ENCODE measurements at places on chromosomes 16 and 17.

- no peak for DNase-seq
These were observed 220.8 kb downstream of the RPTOR start for GRCh38 chr17:80765241-80765961.

DNA sequence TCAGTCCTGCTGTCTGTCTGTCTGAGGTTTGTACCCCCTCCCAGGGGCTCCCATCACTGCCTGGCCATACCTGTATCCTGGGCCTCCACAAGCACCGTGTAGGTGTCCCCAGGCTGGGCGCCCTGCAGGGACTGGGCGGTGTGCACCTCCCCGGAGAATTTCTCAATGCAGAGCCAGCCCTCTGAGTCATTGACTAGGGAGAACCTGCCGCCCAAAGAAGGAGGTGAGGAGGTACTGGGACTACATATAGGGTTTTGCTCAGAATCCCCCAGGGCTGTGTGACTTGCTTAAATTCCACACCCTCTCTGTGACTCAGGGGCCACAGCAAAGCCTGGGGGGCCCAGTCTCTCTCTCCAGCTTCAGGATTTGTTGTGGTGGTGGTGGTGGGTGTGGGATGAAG is 7.6 kb downstream of the CDH16 start:
- no peak for DNase-seq

DNA sequence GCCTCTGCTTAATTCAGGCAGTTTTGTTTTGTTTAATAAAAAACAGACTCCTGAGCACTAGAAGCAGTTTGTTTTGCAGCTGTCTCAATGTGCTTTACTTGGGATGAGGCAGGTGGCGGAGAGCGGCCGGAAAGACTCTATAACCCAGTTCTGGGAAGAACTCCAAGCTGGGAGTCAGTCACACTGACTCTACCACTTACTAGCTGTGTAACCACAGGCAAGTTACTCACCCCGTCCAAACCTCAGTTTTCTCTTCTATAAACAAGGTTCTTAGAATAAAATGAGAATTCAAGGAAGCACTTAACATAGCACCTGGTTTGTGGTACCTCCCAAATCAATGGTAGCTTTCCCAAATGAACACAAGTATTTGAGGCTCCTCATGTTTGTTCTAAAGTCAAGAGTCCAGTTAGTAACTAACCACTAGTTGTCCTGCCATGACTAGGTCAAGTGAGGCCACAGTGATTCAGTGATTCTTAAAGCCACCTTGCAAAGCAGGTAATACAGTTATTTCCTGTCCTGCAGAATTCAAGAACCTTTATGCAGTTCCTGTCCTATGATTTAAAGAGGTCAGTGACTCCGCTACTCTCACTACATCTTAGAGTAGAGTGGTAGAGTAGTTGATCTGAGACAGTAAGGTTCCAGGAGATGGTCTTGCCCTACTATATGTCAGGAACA is 2.7 kb downstream of the TXNDC17 start:
- DNase-seq: no peak

DNA sequence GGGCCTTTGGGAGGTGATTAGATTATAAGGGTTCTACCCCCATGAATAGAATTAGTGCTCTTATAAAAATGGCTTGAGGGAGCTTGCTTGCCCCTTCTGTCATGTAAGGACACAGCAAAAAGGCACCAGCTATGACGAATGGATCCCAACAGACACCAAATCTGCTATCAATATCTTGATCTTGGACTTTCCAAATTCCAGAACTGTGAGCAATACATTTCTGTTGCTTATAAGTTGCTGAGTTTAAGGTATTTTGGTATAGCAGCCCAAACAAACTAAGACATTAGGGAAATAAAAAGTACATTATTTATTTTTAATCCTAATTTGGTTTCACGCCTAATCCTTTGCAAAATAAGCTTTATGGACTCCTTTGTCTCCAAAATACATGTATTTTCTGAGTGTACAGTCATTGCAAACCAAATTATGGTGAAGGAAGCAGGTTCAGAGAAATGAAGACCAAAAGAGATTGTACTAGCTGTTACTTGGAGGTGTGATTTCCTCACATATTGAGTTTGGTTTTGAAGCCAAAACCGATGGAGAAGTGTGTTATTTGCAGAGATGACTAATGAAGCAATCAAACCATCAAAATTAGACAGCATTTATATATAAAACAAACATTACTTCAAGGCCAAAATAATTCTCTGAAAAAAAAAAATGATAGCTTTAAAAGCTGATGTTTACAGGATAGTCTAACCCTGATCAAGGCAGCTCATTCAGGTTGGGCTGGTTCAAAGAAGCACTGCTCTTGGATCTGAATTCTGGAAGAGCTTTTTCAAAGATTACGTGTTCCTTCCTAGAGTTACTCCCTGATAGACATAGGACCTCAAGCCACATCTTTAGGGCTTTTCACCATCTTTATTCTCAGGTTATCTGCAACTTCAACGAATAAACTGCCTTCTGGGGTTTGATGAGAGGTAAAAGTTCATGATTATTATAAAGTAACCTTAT is 71.6 kb downstream of the MYO1D start:
- no peak for DNase-seq

DNA sequence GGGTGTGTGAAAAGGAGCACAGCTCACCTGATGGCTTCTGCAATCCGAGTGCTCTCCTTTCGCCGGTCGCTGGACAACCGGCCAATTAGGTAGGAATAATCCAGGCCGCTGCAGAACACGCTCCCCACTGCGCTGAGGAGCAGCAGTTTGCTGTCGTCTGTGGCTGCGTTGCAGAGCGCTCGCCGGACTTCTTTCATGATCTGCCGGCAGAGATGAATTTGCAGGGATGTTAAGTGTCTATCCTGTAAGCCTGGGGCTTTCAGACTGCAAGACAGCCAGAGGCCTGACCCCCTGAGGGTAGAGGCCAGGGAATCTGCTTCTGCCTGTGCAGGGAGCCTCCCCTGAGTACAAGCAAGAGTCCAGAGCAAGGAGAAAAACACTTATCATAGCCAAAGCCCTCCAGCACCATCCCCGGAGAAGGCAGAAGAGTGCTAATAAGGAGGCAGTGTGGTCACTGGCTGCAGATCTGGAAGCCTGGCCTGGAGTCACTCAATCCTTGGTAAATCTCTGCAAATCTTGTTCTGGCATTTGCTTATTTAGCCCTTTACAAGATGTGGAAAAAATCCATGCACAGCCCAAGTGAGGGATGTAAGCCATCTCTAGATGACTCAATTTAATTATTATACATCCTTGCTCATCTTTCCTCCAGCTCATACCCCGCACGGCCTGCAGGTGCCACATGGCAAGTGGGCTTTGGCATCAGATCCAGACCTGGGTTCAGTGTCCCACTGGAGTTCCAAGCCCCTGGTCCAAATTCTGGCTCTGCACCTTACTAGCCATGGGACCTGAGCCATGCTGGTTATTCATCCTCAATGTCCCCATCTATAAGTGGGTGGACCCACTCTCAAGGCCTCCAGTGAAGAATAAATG is 80.2 kb downstream of the DYNLRB2 start:
- DNase-seq: peak; percentile 1

DNA sequence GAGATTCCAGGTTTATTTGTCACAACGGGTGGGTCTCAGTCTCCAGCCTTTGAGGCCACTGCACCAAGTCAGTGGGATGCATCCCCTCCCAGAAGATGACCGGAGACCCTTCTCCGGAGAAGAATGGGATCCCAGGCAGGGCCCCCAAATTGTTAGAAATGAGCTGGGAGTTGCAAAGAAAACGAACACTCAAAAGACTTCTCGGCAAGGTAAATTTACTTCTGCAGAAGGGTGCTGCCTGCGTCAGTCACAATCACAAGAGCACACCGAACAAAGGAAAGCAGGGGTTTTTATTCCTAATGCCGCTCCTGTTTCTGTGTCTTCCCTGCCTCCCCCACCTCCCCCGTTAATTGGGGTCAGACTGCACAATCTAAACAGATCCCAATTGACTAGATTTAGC is 61.4 kb downstream of the ATF7IP2 start:
- DNase-seq: no peak

DNA sequence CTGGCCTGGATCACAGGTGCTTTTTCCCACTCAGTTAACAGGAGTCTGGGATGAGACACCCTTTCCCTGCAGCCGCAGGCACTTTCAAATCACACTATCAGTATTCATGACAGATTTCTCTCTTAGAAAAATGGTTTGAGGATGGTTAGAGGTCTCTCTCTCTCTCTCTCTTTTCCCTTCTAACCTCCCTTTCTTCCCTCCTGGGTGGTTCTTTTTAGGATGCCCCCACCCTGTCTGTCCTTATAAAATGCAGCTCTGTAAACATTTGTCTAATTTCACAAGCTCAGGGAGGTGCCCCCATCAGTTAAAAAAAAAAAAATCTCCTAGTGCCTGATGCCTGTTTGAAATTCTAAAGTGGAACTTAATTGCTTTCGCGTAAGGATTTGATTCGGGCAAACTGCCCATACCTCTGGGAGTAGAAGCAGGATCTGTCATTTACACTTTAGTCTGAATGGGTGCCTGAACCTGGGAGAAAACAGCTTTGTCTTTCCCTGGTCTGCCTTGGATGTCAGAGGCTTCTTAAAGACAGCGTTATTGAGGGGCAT is 158.8 kb downstream of the CCDC182 start:
- no peak for DNase-seq

- DNase-seq: no peak
These were observed 4.1 kb upstream of the TNFRSF13B start for GRCh38 chr17:16975744-16976625.

DNA sequence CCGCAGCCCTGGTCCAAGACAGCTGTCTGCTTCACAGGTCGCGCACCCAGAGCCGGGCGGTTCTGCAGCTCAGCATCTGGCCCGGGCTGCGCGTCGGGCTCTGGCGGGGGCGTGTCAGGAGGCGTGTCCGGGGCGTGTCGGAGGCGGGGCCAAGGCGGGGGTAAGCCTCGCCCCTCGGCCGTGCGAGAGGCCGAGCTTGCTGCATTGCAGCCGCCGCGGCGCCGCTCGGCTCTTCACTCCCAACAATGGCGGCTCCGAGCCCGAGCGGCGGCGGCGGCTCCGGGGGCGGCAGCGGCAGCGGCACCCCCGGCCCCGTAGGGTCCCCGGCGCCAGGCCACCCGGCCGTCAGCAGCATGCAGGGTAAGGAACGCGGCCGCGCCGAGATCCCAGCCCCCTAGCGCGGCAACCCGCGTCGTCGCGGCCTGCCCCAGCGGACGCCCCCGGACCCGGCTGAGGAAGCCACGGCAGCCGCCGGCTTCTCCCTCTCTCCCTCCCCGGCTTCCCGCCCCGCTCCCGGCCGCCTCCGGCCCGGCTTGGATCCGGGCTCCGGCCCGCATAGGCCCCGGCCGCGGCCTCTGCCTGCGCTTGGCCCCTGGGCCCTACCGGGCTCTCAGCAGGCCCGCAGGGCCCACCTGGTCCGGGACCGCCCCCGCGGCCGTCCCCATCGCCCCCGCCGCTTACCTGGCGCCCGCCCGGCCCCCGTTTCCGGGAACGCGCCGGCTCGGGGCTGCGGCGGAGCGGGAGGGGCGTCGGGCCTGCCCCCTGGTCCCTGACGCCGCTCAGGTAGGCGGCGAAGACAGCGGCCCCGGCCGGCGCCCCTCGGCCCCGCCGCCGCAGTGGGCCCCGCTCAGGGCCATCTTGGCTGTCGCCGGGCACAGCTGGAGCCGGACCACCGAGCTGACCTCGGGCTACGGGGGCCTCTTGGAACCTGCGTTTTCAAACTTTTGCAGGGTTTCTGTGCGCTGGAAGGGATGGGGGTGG is at the start of gene MAP2K4:
Gene MAP2K4, plus strand, starts transcription at position 236 of the 981 bp plus-strand sequence. Its CDS starts 10 bp downstream, at position 246.
- peak; percentile 97 for DNase-seq

GRCh38 chr16:65201511-65201910 is 79.6 kb upstream of the CDH11 start:
- no peak for DNase-seq

GRCh38 chr16:523097-523741 is 4.3 kb upstream of the CAPN15 start:
- DNase-seq: no peak

- no peak for DNase-seq
These were observed 60.6 kb downstream of the C17orf67 start for GRCh38 chr17:56773124-56773523.

DNA sequence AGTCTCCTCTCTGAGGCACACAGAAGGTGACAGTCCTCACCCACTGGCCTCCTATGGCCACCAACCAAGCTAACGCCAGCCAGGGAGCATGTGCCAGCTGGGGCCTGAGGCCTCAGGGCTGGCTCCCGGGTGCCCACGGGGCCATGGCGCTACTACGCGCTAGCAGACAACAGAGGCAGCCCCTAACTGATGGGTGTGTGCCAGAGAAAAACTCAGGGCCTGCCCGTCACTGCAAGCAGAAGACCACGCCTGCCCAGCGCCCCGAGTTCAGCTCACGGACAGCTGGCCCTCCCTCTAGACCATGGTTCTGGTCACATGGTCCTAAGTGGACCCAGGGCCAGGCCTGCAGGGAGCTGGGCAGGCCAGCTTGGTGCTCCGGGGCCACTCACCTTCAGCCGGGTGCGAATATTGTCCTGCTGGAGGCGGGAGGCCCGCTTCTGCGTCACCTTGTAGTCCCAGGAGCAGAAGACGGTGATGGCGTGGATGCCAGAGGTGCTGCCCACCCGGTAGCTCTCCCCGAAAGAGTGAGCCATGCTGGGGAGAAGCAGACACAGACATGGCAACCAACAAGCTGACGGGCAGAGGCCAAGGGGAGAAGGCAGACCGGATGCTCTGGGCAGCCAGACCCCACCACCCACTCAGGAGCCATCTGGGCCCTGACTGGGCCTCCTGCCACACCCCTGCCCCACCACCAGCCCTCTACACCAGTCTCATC is 6.2 kb downstream of the TMC6 start:
- DNase-seq: no peak

GRCh38 chr17:76537578-76538280 is at the start of gene CYGB:
TSS of gene CYGB (minus strand) at chr17:76537709. CDS start at chr17:76537542, 167 bp downstream.
- DNase-seq: no peak

DNA sequence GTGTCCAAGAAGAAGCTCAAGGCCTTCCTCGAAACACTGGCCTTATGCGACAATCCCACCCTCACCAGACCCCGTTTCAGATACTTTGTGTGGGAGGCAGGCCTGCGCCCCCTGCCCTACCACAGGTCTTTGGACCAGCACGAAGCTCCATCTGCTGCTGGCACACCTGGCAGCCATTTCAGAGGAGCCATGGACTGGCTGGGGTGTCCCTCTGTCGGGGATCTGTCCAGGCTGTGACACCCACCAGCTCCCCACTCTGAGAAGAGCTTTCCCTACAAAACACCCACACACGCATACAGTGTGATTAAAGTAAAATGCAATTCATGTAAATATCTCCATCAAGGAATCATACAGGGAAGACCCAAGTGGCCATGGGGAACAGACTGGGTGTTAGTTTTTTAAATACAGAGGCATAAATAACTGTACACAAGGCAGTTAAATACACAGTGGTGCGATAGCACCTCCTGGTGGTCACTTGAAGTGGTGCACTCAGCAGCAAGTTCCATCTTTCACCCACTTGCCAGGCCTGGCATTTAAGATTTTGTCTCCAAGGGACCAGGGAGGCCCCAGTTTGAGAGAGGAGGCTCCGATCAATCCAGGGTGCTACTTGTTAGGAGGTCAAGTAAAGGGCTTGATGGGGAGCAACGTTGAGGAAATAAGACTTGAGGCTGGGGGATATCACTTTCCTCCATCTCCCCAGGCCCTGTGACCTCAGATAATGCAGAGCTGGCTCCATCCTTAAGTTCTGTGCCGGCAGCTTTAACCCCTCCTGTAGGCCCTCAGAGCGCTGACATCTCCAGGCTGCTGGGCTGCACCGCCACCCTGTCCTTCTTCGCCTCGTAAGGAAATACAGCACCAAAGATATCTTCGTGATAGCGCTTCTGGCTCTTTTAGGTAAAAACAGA is 43.6 kb downstream of the NOS2 start:
- DNase-seq: peak; percentile 50

GRCh38 chr16:21647562-21648164 is 4.7 kb downstream of the IGSF6 start:
- no peak for DNase-seq

All from GM13976 (cell line).